ENCODE measurements at places on chromosomes 4 and X. TPM values are rescaled to one million over a fixed set of nuclear protein-coding genes. Genes with fewer than 3 reads are reported as not detected.

GRCh38 chr4:24971192-24971591 is 58.4 kb upstream of the CCDC149 start:
- H3K27me3 ChIP-seq: no peaks in the 10 kb centered on the region
- no peaks in the 10 kb centered on the region for H3K4me1 ChIP-seq
- H3K4me3 ChIP-seq: no peak overlapping the region
- no peaks in the 10 kb centered on the region for H3K36me3 ChIP-seq
- no peak overlapping the region for H3K27ac ChIP-seq

- H3K27me3 ChIP-seq: no peaks in the 10 kb centered on the region
- H3K27ac ChIP-seq: no peak overlapping the region
- no peaks in the 10 kb centered on the region for H3K4me1 ChIP-seq
- H3K4me3 ChIP-seq: no peak overlapping the region
Measured at GRCh38 chrX:52424656-52425055, 55.8 kb downstream of the XAGE2 start.

- H3K27ac ChIP-seq: no peak overlapping the region
- H3K4me1 ChIP-seq: no peaks in the 10 kb centered on the region
- no peak overlapping the region for H3K4me3 ChIP-seq
- H3K27me3 ChIP-seq: peaks cover 3% of the 10 kb centered on the region
Measured at GRCh38 chr4:30716681-30717207, 3.4 kb upstream of the PCDH7 start.

- peak within 1 kb of the TSS; percentile 65 for H3K27ac ChIP-seq
- H3K4me3 ChIP-seq: peak within 1 kb of the TSS; percentile 70
Measured at GRCh38 chrX:96684339-96685209, at the start of gene DIAPH2. Gene DIAPH2, plus strand, starts transcription at chrX:96684842.

DNA sequence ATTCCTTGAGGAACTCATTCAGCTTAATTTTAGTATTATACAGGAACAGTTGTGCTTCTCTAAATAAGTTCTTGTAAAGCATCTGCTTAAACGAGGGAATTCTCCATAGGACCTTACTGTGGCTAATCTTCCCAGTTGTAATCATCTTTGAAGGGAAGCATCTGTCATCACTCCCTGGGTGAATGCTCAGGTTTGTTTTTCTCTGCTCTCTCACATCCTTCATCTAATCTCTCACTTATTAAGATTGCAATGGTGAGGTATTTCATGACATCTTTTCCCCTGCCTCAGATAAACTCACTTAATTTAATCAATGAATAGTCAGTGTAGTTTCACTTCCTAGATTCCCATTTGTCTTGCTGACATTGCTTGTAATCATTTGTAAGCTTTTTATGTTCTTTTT is 121.8 kb upstream of the ADAMTS3 start:
- no peak for DNase-seq
- H3K4me1 ChIP-seq: no peaks in the 10 kb centered on the region
- no peak overlapping the region for H3K4me3 ChIP-seq
- H3K27ac ChIP-seq: no peak overlapping the region
- H3K27me3 ChIP-seq: no peaks in the 10 kb centered on the region
- H3K36me3 ChIP-seq: no peaks in the 10 kb centered on the region

DNA sequence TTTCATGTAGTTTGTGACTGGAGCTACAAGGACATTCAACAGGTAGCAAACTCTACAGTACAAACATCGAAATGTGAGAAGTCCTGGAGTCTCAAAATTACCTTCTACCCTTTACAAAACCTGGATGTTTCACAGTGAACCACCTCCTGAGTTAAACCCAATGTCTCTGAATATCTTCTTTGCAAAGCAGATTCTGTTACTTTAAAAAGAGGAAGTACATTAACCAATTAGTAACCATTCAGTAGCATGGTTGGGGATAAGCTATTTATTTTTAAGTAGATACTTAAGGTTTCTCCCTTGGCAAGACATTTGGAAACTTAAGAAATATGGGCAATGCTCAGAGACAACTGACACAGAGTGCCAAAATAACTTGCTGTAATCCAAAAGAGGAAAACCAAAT is 371.9 kb upstream of the NWD2 start:
- no peak overlapping the region for H3K4me3 ChIP-seq
- H3K36me3 ChIP-seq: no peaks in the 10 kb centered on the region
- DNase-seq: no peak
- no peaks in the 10 kb centered on the region for H3K4me1 ChIP-seq
- H3K27ac ChIP-seq: no peak overlapping the region

ERAS gene
- not detected for total RNA-seq

INTS12 gene
- 18.5 TPM for total RNA-seq

GRCh38 chr4:75229806-75230570 is 284.2 kb downstream of the RCHY1 start:
- H3K27ac ChIP-seq: no peak overlapping the region
- H3K4me1 ChIP-seq: no peaks in the 10 kb centered on the region
- DNase-seq: no peak
- no peaks in the 10 kb centered on the region for H3K36me3 ChIP-seq
- H3K4me3 ChIP-seq: no peak overlapping the region

- no peak overlapping the region for H3K4me3 ChIP-seq
- no peaks in the 10 kb centered on the region for H3K27me3 ChIP-seq
- no peaks in the 10 kb centered on the region for H3K36me3 ChIP-seq
- no peak overlapping the region for H3K27ac ChIP-seq
- no peak for DNase-seq
Measured at GRCh38 chr4:6277139-6277802, 7.6 kb downstream of the WFS1 start.

KIAA1210 gene
- total RNA-seq: not detected

DNA sequence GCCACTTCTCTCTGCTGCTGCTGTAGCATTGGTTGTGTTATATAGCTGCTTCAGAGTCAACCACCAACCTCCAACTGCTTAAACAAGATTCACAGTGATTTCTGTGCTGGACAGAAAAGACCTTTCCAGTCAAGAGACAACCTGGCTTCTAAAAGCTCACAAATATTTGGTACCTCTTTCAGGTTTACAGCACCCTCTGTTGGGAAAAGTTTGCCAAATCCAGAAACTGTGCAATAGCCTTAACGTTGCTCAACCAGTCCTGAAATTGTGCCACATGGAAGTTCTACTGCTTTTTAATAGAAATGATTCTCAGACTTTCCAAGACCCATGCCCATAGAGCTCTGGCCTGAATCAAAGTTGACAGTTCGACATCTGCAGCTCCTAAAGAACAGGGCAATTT is 842.1 kb upstream of the HTR2C start:
- H3K36me3 ChIP-seq: no peaks in the 10 kb centered on the region
- no peak for DNase-seq
- no peaks in the 10 kb centered on the region for H3K4me1 ChIP-seq
- H3K27ac ChIP-seq: no peak overlapping the region
- H3K27me3 ChIP-seq: no peaks in the 10 kb centered on the region
- H3K4me3 ChIP-seq: no peak overlapping the region

FAM90A26 gene
- not detected for total RNA-seq

SMIM31 gene
- total RNA-seq: not detected

DNA sequence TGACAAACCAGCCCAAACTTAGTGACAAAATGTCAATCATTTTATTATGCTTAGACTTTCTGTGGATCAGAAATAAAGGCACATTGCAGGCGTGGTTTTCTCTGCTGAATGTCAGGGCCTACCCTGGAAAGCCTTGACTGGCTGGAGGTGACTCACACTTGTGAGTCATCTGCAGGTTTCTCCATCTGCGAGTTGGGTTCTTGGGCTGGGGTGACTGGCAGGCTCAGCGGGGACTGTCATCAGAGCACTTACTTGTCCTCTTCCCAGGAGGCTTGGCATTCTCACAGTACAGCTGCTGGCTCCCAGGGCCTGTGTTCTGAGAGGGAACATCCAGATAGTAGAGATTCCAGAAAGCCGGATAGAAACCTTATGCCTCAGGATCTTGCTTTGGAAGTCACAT is 153.8 kb upstream of the AGA start:
- H3K27me3 ChIP-seq: no peaks in the 10 kb centered on the region
- H3K4me1 ChIP-seq: no peaks in the 10 kb centered on the region
- no peak for DNase-seq
- H3K4me3 ChIP-seq: no peak overlapping the region
- no peak overlapping the region for H3K27ac ChIP-seq
- no peaks in the 10 kb centered on the region for H3K36me3 ChIP-seq

ENPP6 gene
- not detected for total RNA-seq

- no peaks in the 10 kb centered on the region for H3K36me3 ChIP-seq
- H3K4me3 ChIP-seq: no peak overlapping the region
- peak overlapping the region; percentile 12 for H3K27ac ChIP-seq
- no peaks in the 10 kb centered on the region for H3K27me3 ChIP-seq
Measured at GRCh38 chrX:49876750-49877149, 2.5 kb upstream of the USP27X start.

- DNase-seq: no peak
- H3K27me3 ChIP-seq: no peaks in the 10 kb centered on the region
- no peaks in the 10 kb centered on the region for H3K36me3 ChIP-seq
- no peak overlapping the region for H3K27ac ChIP-seq
Measured at GRCh38 chrX:94454606-94455005, 780.6 kb downstream of the FAM133A start.

LRCH2 gene
- total RNA-seq: not detected

MAGEA1 gene
- not detected for total RNA-seq

DNA sequence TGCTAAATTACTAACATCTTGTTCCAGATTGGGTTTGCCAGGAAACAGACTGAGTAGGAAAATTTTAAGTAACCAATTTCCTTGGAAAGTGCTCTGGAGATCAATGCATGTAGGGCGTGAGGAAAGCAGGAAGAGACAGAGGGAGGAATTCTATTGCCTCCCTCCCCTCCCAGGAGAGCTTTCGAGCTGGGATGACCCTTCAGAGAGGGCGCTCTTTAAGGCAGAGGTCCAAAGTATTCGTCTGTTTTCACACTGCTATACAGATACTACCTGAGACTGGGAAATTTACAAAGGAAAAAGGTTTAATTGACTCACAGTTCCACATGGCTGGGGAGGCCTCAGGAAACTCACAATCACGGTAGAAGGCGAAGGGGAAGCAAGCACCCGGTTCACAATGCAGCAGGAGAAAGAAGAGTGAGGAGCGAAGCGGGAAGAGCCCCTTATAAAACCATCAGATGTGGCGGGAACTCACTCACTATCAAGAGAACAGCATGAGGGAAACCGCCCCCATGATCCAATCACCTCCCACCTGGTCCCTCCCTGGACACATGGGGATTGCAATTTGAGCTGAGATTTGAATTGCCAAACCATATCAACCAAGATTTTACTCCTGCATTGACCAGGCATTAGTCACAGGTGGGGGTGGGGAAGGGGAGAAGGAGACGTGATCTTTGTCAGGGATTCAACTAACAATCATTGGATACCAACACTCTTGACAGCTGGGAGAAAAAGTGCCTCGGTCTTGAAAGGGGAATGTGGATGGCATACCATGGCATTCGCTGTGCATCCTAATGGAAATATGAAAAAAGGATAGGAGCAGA is 63.8 kb downstream of the SLITRK2 start:
- no peak overlapping the region for H3K4me3 ChIP-seq
- H3K4me1 ChIP-seq: no peaks in the 10 kb centered on the region

BMPR1B gene
- not detected for total RNA-seq

- no peak for DNase-seq
- no peaks in the 10 kb centered on the region for H3K27me3 ChIP-seq
- no peak overlapping the region for H3K4me3 ChIP-seq
- H3K36me3 ChIP-seq: no peaks in the 10 kb centered on the region
- no peaks in the 10 kb centered on the region for H3K4me1 ChIP-seq
Measured at GRCh38 chrX:26511589-26512363, 295.8 kb downstream of the MAGEB5 start.

DNA sequence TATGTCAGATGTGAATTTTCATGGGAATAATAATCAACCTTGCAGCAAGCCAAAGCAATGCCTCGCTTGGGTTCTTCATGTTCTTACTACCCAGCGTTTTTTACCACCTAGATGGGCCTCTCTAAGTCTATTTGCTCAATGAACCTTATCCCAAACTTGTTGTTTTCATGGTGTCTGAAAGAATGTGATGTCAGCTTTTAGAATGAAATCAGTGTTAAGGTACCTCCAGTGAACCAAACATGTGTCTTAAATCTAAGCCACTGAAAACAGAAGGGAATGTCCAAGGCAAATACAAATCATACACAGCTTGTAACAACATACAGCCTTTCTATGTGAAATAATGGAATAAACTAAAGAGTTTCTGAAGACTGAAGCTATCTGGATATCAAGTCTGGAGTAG is 6.7 kb downstream of the EPGN start:
- H3K27me3 ChIP-seq: no peaks in the 10 kb centered on the region
- no peak overlapping the region for H3K27ac ChIP-seq
- no peaks in the 10 kb centered on the region for H3K4me1 ChIP-seq
- no peaks in the 10 kb centered on the region for H3K36me3 ChIP-seq
